ENCODE measurements at places on chromosomes 4 and X.
A peak's percentile ranks its signal among the peaks of the same experiment; 100 is the strongest.

DNA sequence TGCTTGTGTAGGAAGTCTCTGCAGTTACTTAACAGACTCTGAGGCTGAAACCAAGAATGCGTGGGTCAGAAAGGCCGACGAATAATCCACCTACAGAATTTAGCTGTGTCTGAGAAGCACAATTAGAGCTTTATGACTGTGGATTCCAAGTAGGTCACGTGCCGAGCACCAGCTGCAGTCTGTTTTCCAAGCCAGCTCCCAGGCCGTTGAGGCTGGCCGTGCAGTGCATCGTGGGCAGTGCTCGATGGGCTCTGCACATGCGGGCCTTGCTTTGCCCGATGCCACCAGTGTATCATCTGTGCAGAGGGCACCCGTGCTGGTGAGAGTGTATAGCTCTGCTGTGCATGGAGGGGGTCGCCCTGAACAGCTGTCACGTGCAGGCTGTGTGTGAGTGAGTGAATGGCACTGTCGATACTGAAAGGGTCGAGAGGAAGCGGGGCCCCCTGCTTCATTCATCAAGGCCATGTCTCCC, 67.5 kb upstream of the CLDN34 start:
- no peak for DNase-seq

DNA sequence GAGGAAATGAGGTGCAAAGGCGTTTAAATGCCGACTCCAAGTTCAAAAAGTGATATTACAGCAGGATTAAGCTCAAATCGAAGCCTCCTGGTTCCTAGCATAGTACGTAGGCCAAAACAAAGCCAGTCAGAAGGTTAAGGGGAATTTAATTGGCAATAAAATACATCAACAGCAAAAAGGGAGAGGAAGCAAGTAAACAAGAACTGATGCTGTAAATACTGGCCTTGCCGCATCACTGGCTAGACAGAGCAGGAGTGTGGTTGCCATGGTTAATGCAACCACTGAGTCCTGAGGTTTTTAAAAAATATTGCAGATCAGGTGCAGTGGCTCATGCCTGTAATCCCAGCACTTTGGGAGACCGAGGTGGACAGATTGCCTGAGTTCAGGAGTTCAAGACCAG, 63.2 kb upstream of the FBXW7 start:
- no peak for DNase-seq

- DNase-seq, result no peak
These were observed 13.6 kb upstream of the SEPTIN6 start for GRCh38 chrX:119706616-119707015.

DNA sequence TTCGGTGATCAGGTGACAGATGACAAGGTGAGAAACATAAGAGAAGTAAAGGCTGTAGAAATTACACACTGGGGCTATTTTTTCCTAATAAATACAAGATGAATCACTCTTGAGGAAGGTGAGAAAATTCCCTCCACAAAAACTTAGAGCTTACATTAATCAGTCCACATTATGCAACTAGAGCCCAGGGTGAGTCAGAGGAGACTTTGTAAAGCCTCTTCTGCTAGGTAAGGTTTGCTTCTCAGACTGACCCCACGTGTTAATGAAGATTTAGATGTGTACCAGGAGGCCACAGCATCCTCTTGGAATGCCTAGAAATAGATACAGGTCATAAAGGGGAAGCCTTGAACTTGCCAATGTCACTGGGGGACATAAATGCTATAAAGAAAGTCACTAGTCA, 396.0 kb upstream of the SMIM31 start:
- no peak for DNase-seq

DNA sequence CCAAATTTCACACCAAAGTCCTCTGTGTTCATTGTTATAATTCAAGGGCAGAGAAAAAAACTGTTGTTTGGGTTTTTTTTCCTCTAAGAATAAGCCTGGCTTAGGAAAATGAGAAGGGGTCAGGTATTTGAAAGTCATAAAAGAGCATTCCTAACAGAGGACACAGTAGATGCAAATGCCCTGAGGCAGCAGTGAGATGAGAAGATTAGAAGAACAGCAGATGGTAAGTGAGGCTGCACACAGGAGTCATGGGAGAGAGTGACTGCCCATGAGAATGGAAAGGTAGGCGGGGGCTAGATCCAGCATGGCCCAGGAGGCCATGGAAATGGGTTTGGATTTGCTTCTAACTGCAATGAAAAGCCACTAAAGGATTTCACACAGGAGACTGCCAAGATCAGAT, 107.5 kb upstream of the RBPJ start:
- no peak for DNase-seq

- no peak for DNase-seq
These were observed 45.4 kb downstream of the COMMD8 start for GRCh38 chr4:47418147-47418546.

DNA sequence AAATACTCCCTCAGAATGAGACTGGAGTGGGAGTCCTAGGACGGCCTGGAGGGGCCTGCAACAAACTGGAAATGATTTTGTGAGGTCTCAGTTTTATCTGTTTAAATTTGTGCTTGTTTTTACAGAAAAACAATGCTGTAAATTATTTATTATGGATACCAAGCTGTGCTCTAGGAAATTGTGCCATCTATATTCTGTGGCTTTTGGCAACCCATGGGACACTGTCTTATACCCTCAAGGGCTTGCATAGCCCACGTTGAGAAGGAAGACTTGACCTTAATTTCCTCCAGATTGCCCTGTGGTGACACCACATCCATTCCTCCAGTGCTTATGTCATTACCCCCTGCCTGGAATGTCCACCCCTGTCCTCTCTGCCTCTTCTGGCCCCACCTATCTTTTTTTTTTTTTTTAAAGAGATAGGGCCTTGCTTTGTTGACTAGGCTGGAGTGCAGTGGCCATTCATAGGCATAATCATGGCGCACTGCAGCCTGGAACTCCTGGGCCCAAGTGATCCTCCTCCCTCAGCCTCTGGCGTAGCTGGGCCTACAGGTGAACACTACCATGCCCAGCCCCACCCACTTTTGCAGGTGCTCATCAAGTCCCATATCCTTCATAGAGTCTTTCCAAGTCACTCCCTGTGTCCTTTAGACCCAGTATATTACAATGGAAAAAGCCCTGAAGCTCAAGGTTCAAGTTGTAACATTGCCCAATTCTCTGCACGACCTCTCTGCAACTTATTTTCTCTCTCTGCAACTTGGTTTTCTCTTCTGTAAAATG, 77.4 kb downstream of the HPRT1 start:
- DNase-seq, result peak; percentile 31

DNA sequence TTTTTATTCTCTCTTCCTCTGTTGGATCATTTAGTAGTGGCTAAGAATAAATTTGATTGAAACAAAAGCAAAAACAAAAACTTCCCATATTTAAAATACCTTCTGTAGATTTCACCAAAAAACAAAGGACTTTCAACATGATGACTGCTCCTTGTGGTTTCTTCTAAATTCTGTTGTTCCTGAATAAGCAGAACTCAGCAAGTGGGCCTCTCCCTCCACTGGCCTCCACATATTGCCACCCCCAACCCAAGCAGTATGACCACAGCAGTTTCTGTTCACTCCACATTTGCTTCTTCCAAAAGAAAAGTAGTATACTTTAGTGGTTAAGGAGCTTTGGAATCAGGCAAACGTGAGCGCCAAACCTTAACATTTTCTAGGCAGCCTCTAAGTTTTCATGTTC, 114.7 kb downstream of the COX18 start:
- no peak for DNase-seq

DNA sequence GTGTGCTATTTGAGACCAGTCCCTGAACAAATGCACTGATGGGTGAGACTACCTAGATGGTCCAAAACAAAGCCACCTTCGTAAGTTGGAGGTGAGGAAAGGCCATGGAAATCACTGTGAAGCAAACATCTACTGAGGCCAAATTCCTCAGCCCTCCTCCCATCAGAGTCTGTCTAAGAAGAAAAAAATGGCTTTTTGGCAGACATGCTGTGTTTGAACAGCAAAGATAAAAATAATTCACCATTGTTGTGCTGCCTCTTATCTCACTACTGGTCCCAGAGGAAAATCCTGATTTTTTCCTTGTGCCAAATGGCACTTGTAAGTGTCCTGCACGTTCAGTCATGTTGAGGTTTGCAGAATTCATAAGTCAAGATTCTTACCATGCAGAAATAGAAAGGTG, 7.9 kb downstream of the MAGEB18 start:
- DNase-seq, result no peak

DNA sequence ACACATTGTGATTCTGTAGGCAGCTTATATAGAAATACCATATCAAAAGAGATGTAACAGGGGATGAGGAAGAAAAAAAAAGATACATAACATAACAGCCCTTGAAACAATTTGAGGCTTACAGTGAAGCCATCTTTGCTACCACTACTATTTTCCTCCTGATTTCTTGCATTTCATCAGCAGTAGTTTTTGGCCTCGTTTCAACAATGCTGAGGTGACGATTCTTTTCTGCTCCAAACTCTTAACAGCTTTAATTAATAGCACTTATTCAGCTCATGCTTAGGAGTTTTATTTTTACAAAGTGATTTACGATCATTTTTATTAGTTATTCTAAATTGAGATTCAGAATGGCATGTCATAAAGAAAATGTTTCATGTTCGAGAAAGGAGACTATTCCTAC, 163.2 kb downstream of the DCK start:
- DNase-seq, result no peak

DNA sequence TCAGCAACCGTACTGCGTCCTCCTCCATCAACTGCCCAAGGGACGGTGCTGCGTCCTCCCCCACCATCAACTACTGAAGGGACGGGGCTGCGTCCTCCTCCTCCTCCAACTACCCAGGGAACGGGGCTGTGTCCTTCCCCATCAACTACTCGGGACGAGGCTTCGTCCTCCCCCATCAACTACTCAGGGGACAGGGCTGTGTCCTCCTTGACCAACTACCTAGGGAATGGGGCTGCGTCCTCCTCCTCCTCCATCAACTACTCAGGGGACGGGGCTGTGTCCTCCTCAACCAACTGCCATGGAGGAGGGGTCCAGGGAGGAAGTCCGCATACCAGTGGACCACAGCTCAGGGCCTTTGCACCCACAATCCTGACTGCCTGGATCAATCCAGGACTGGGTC, 24.4 kb downstream of the PPP2R3B start:
- no peak for DNase-seq

DNA sequence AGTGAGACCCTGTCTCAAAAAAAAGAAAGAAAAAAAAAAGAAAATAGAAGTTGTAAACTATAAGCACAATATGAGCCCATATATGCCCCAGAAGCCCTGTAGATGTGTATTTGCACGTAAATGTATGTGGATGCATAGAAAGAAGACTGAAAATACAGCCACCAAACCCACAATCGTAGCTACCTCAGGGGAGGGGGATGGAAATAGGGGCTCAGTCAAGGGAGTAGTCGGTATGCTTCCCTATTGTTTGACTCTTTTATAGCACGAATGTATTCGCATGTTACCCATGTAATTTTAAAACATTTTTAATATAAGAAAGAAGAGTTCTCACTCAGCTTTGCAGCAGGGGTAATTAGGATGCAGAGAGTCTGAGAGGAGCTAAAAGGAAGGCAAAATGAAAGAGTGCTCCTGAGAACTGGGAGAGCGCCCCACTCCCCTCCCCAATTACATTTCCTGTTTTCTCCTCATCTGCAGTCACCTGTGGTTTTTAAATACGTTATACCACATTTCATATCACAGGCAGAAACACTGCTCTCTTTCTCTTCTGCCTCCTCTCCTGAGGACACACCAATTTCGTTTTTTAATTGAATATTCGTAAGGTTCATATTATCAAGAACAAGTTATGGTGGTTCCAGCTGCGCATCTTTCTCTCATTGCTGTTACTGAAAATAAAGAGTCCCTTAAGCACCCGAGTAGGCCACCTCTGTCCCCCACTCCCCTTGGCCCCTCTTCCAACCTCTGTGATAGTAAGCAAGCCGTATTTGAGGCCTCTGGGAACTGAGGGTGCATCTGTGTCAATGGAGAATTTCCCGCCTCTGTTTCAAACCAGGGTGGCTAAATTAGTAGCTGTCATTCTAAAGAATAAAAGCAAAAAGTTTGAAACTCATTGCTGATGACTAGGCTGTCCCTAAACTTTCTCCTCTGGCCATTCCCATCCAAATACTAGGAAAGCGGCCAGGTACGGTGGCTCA, 10.7 kb downstream of the SEPTIN6 start:
- no peak for DNase-seq

- DNase-seq, result no peak
These were observed 3.5 kb upstream of the SAP30 start for GRCh38 chr4:173367285-173367684.

DNA sequence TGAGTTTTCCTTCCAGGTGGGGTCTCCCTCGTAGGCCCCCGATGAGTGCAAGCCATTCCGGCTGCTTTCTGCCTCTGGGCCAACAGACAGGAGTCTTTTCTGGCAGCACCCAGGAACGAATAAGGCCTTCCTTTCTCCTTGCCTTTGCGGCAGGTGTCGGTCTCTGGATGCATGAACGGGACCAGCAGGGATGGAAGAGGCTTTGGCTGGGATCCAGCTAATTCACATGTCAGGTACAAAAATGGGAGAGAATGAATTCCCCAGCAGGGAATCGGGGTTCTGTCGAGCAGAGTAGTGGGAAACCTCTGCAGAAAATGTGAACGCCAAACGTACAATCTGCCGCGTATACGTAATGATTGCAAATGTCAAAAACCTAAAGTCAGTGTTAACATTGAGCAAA, 146.1 kb upstream of the TBL1X start:
- DNase-seq, result no peak

DNA sequence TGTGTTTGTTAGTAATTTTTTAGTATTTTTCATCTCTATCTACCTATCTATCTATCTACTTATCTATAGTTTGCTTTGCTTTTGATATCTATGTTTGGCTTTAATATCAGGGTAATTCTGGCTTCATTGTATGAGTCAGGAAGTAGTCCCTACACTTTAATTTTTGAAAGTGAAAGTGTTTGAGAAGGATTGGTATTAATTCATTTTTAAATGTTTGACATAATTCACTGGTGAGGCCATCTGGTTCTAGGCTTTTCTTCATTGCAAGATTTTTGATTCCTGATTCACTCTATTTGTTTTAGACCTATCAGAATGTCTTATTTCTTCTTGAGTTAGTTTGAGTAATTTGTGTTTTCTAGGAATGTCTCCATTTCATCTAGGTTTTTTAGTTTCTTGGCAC, 20.2 kb upstream of the TCP11X2 start:
- DNase-seq, result no peak

GRCh38 chrX:36963069-36963808, 44.9 kb upstream of the FAM47C start:
- DNase-seq, result no peak

- no peak for DNase-seq
These were observed 295.0 kb downstream of the CENPC start for GRCh38 chr4:67250131-67250896.

DNA sequence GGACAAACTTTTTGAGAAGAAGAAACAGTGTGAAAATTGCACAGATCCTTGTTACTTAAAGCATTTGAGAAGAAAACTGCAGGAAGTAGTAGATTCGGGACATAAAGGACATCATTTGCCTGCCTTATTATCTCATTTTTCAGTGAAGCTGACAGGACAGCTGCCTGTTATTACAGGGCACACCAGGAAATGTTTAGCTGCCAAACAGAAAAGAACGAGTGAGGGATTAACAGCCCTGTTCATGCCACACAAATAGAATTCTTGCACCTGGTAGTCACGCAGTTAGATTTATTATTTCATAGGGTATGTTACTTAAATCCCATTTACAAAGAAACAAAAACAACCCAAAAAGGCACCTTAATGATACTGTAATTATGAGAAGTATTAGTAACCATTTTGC, 100.6 kb downstream of the CHIC2 start:
- no peak for DNase-seq
